Sciatic nerve (tissue), 2 donors: ENCODE measurements at places on chromosomes 5 and 9.

DNA sequence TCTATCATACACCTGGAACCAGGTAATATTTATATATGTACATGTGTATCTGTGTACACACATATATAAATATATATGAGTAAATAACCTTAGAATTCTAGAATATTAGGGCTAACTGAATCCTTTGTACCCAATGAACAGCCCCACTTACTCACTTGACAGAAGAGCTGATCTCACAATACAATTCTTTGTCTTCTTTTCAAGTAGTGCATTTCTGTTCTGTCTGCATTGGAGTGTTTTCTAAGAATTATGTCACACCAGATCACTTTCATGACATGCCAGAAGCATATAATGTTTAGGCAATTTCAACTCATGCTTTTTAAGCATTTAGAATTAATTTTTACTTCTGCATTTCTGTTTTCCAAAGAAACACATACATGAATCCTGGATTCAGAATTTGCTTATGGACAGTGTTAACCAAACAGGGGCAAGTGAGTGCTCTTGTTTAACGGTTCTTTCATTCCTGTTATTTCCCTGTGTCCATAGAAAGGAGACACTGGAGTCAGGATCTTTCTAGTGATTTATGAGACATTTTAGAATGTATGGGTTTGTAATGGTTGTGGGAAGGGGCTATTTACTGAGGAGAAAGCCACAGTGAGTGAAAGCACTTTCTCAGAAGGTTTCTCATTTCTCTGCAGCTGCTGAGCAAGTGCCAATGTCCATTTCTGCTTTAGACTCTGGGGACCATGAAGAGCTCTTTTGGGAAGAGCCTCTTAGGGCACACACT lies 123.2 kb downstream of the RMI1 start:
- no peak for DNase-seq

DNA sequence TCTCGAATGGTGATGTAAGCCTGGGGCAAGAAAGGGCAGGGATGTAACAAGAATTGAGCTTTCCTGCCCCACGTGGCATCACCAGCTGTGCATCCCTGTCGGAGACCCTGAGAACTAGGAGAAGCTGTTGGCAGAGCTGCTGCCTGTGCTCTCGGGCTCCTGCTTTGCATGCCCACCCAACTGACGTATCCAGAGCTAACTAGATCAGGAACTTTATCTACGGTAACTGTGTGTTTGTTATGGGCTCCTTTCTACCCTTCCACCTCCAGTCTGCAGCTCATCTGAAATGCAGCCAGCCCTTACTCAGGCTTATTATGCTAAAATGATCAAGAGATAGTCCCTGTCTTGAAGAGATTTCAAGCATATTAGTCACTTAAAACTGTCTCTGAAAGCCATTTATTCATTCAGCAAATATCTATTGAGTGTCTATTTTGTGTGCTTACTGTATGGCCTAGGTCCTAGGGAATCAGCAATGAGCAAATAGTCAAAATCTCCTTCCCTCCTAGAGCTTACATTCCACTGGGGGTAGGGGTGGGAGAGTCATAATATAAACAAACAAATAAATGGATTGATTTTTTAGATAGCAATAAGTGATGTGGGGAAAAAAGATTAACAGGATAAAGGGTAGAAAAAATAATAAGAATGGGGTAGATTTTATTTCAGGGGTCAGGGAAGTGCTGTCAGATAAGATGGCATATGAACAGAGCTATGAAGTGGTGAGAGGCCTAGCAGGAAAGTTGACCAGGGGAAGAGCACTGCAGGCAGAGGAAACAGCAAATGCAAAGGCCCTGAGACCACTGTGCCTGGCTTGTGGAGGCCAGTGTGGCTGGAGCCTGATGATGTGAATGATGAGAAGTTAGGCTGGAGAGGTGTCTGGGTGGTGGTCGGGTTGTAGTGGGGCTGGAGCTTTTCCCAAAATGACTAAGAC lies 118.2 kb downstream of the GALNT10 start:
- no peak for DNase-seq

DNA sequence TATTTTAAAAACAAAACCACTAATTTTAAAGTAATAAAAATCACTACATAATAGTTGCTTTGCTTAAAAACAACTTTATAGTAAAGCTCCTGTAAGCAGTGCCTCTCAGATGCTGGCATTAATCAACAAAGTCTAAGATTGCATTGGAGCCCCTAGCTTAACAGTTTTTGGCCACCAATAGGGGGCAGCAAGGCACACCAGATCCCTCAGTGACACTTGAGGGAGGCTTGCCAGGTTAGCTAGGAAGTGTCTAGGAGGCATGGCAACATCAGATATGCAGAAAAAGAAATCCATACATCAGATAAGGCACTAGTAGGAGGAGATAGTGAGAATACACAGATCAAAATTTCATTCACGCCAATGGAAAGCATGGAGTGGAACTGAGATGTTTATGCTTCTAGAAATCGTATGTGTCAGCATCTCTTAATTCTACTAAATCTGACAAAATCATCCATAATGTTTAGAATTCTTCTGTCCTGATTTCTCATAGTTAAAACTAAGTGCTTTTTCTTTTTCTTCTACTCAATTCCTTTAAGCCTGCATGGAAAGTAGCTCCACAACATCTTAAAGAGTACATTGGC lies 73.6 kb upstream of the PAM start:
- peak; percentile 80 for DNase-seq

DNA sequence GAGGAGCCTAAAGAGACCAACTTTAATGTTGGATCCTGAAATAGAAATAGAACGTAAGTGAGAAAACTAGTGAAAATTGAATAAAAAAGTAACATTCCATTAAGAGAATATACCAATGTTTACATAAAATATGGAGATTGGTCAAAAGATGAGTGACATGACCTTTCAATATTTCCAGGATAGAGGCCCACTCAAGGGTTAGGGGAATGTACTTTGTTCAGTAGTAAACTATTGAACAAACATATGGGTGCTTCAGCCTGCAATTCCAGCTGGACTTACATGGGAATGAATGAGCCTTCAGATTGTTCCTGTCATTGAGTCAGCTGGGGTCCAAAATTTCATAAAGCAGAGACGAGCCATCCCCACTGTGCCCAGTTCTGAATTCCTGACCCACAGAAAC lies 371.7 kb upstream of the POU5F2 start:
- DNase-seq: no peak

GRCh38 chr5:172178301-172178987 lies 9.6 kb downstream of the STK10 start:
- DNase-seq: no peak

- no peak for DNase-seq
Measured at GRCh38 chr5:17365811-17366138, 132.3 kb upstream of the TAF11L2 start.

- peak; percentile 79 for DNase-seq
Measured at GRCh38 chr5:103562453-103563157, at the start of gene NUDT12. NUDT12 (minus strand) TSS chr5:103562789; CDS start chr5:103560248, 2,541 bp downstream.

DNA sequence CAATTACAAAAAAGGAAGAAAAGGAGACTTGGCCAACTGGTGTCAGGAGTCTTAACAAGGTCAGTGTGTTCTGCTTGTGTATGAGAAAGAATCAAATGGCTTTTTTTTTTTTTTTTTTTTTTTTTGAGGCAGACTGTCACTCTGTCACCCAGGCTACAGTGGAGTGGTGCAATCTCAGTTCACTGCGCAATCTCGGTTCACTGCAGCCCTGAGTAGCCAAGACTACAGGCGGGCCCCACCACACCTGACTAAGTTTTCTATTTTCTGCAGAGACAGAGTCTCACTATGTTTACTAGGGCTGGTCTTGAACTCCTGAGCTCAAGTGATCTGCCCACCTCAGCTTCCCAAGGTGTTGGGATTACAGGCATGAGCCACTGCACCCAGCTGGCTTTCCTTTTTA lies 3.1 kb upstream of the IL7R start:
- DNase-seq: no peak

GRCh38 chr5:140217299-140218026 lies 42.5 kb downstream of the CYSTM1 start:
- no peak for DNase-seq

DNA sequence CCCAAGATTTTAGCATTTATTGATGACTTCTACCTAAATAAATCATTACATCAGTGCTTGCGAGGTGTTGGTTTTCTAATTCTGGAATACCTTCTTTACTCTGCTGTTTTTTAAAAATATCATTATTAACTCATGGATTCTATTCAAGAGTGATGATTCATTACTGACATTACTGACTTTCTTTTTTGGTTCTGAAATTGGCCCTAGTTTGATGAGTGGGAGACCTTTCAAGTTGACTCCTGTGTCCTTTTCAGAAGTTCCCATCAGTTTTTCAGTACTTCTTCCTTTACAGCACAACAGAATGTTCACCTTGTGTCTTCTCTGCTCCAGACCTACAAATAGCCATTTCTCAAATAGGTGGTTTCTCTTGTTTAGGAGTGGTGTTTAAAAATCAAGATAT lies 114.1 kb downstream of the PCSK5 start:
- no peak for DNase-seq

DNA sequence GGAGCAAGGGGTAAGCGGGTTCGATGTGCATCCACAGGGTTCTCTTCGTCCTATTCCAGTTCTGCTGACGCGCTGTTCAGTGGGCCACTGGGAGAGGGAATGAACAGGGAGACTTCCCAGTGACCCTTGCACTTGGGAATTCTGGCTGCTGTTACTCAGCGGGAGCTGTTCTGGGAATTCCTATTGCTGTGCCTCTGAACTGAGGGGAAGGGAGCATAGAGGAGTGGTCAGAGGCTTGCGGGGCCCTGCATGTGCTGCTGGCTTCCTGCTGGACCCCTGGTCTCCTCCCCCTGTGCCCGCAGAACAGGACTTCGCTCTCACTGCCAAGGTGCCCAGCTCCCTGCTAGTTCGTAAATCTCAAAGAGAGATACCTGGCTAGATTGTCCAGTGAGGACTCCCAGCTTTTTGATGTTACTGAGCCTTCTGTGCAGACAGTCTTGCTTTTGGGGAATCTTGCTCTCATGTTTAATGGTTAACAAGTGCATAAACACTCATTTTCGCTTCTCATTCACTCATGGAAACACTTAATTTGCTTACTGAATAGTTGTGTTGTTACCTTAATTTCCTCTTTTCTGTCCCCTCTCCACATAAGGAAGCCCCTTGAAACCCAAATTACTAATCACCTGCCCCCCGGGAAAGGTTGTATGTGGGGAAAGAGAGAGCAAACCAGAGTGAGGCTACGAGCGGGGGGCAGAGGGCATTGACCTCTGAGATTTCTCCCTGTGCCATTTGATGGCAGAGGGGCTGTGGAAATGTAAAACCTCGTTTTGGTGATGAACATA lies 5.9 kb downstream of the TRIO start:
- DNase-seq: no peak
